ENCODE measurements at places on chromosomes 1 and 21. TPM values are rescaled to one million over a fixed set of nuclear protein-coding genes. Genes with fewer than 3 reads are reported as not detected.

The IFNLR1 gene
- 3.1 TPM for polyA plus RNA-seq

The TRIM46 gene
- polyA plus RNA-seq: 0.35 TPM

The SPRR2B gene
- polyA plus RNA-seq: not detected

The CHRNB2 gene
- polyA plus RNA-seq: not detected

The RPL11 gene
- 5,782 TPM for polyA plus RNA-seq

The PRAMEF10 gene
- polyA plus RNA-seq: not detected

The IGSF3 gene
- 0.11 TPM for polyA plus RNA-seq

The CACNA1E gene
- 0.06 TPM for polyA plus RNA-seq

The F5 gene
- polyA plus RNA-seq: 1.7 TPM

The OR6N1 gene
- polyA plus RNA-seq: not detected
